ENCODE measurements at places on chromosomes 2 and 18.
A peak's percentile ranks its signal among the peaks of the same experiment; 100 is the strongest.

DNA sequence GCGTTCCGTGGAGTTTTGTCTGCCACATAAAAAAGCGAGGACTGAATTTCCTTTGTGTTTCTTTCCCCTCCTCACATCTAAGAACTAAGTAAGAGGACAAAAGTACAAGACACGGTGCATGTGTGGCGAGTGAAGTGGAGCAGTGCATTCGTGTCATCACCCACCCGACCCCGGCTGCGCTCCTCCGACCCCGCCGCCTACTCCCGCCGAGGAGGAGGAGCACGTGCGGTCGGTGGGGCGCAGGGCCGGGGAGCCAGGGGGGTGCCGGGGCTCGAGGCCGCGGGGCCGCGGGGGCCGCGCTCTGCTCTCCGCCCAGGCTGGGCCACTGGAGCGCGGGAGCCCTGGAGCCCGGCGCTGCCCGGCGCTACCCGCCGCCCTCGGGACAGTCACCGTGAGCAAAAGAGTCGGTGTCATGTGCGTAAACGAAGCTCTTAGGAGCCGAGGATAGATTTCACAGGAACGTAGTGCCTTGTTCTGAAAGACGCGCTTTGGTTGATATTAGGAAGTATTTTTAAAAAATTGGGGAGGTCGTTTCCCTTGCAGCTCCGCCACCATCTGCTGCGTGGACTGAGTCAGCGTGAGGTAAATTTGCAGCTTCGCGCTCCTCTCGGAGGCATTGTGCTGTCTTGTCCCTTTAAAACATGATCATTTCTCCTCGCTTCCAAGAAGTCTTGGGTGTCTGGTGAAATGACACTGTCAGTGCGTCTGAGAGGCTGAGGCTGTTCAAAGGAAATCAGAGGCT lies 11.0 kb downstream of the TBR1 start:
- no peak for DNase-seq

DNA sequence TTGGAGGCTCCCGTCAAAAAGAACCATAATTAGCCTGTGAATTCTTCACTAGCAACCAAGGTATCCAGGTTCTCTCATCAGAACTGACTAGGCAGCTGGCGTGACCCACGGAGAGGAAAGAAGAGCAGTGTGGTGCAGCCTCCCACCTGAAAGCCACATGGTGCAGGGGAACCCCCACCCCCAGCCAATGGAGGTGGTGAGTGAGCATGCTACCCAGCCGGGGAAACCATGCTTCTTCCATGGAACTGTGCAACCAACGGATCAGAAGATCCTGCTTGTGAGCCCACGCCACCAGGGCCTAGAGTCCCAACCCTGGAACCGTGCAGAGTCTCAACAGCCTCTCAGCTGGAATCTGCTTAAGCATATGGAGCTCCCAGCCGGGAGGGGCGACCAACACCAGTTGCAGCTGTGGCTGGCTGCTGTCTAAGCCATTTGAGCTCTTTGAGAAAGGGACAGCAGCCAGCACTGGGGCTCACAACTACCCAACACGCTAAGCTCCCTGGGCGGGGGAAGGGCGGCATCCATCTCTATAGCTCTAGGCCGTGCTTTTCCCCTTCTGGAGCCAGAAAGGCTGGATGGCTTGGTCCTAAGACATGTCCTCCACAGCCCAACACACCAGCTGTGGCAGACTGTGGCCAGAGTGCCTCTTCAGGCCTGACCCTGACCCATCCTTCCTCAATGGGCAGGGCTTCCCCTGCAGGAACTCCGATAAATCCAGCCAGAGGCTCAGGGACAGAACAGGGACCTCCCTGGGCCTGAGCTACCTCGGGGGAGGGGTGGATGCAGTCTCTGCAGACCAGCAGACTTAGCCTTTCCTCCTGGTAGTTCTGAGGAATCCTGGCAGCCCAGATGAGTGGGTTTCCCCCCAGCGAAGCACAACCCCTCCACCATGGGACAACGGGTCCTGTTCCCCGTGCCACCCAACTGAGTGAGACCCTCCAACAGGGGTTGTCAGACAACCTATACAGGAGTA lies 151.4 kb upstream of the NXPH2 start:
- no peak for DNase-seq

DNA sequence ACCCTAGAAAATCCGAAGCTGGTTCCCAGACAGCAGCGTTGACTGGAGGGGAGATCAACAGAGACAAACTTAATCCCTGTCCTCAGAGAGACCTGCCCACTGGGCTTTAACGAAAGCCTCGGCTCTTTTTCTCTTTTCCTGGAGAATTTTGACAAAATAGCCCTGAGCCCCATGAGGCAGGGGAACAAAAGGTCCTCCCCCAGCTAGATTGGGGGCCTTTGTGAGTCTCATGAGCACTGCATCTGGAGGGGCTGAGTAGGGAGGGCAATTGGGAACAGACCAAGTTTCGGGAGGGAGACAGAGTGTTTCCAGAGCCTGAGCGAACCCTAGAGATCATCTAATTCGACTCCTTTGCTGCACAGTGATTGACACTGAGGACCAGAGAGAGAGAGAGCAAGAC lies 123.9 kb upstream of the HAAO start:
- no peak for DNase-seq

GRCh38 chr2:220394433-220394832 lies 767.0 kb downstream of the SLC4A3 start:
- DNase-seq: no peak

- DNase-seq: no peak
These were observed 921 bp downstream of the RPE start for GRCh38 chr2:210003359-210003758.

DNA sequence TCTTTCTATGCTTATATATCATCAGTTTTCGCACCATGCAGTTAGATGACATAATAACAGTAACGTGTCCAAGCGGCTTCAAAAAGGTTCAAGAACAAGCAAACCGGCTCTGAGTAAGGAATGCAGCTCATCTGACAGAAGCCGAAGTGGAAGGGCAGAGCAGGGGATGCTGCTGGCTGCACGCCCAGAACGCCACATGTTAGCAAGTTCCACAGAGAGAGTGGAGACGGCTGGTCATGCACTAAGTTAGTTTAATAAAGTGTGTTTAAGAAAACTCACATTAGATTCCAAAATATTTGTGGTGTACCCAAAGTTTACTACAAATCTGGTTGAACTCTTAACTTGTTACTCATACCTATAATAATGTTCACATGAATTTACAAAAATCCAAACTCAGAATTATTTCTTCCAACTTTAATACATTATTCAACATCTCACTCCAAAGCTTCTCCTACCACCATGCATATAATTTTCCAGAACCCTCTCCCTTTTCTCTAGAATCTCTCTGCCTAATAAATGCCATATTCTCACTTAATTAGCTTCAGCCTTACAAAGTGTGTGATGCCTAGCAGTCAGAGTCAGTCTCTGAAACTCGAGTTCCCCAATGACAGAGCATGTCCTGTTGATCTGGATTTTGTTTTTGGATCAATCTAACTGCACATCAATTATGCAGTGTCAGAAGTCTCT lies 170.0 kb downstream of the DNAH7 start:
- no peak for DNase-seq

- no peak for DNase-seq
These were observed 177.8 kb downstream of the GALNT13 start for GRCh38 chr2:154049561-154049960.

DNA sequence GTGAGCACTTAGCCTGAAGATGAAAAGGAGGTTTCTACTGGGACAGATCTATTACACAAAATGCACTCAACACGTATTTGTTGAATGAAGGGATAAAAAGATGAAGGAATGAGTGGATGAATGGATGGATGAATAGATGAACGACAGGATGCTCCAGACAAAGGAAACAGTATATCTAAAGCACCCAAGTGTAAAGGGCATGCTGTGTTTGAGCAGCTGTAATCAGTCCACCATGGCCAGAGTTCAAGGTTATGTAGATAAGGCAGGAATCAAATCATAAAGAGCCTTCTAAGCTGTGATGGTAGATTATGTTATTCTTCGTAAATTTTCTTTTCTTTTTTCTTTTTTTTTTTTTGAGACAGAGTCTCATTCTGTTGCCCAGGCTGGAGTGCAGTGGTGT lies 213.8 kb upstream of the FBXO11 start:
- no peak for DNase-seq

DNA sequence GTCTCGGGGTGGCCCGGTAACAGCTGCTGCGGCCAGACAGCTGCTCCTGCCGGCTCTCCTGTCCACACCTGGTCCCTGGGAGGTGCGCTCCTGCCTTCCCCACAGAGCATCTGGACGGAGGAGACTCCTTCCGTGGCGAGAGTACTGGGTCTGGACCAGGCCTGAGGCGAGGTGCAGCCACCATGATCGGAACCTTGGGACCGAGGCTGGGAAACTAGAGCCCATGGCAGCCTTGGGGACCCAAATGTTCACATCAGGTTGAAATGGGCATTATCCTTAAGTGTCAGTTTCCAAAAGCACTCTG lies 628 bp downstream of the GIGYF2 start:
- no peak for DNase-seq

- no peak for DNase-seq
These were observed 218.0 kb upstream of the TRIB2 start for GRCh38 chr2:12498704-12499103.

DNA sequence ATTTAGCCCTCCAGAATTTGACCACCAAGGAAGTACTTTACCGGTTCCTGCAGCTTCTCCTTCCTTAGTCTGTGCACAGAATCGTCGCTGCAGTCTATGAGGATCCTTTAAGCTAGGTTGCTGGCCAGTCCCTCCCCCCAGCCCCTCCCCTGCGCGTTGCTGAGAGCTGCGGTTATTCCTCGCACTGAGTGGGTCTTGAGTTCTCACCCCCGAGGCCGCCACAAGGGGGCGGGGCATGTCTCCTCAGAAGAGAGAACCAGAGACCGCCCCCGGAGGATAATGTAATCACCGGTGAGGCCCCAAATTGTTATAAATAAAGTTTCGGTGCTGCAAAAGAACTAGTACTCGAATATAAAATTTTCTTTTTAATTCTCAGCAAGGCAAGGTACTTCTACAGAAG lies 1184.9 kb upstream of the CDH2 start:
- DNase-seq: no peak

GRCh38 chr2:128736689-128737545 lies 418.2 kb upstream of the HS6ST1 start:
- DNase-seq: peak; percentile 48

- no peak for DNase-seq
These were observed 61.3 kb upstream of the FHL2 start for GRCh38 chr2:105460048-105460732.

GRCh38 chr18:24491927-24492834 lies 31.7 kb downstream of the HRH4 start:
- no peak for DNase-seq

- no peak for DNase-seq
These were observed 62.7 kb upstream of the REV1 start for GRCh38 chr2:99552529-99552928.

GRCh38 chr2:205232086-205232485 lies 450.2 kb upstream of the NRP2 start:
- no peak for DNase-seq

GRCh38 chr2:48725696-48726494 lies 29.6 kb downstream of the LHCGR start:
- DNase-seq: no peak

DNA sequence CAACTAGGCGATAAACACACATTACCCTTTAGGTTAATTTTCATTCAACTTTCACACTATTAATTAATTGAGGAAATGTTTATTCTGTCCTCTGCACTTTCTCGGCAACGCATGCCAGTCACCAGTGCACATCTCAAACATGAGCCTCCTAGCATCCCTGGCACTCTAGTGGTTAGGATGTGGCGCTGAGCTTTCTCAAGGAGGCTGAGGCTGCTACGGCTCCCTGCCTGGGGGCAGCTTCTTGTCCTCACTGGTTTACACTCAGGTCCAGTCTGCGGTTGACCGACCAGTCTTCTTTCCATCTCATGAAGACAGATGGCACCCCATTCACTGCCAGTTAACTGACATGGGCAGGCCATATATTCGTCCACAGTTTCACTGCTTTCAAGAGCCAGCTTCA lies 463.4 kb downstream of the EIPR1 start:
- no peak for DNase-seq

DNA sequence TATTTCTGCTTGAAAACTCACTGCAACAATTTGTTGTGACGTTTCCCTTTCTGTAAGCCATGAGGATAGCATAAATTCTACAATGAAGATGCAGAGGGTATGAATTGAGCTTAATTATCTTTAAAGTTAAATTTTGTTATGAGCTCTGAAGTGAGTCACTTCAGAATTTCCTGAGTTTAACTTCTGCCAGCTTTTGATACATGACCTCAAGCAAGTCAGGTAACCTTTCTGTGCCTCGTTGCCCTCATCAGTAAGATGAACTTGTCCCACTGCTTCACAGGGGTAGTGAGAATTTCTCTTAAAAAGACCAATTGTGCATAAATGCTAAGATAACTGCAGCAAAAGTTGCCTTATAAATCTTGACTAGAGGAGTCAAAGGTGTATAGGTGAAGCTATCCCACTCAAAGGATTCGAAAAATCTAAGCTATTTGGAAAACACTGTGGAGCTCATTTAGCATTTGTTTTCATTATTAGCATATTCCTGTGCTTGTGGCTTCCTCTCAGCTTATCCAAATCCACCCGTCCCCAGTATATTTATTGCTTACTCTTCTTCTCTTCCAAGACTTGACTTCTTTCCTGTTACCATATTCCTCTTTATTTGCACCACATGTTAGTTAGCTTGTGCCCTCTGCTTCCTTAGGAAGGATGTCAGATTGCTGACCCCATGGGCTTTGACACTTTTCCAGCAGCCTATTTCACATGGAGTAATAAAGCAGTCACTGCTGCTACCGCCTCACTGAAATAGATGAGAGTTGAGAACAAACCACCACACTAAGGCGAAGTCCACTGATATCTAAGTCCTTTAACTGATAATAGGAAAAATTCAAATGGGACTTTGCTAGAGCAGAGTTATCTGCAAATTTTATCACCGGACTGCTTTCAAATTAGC lies 428.6 kb downstream of the ERBB4 start:
- no peak for DNase-seq

DNA sequence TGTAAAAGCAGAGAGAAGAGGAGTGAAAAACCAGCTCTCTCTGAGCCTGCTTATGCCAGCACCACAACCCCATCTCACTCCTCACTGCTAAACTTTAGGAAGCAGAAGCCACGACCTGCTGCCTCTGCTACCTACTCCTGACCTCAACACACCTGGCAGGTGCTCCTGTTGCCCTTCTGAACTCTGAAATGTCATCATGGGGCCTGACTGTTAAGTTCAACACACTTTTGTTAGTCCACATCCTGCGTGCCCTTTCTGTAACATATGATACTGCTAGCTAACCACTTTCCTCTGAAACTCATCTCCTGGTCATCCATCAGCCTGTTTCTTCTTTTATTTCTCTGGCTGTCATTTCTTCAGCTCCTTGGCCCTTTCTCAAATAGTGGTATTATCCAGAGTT lies 118.1 kb downstream of the EPB41L3 start:
- DNase-seq: no peak

GRCh38 chr2:120410487-120410886 lies 64.6 kb downstream of the INHBB start:
- DNase-seq: no peak

- DNase-seq: no peak
These were observed 19.9 kb downstream of the HS1BP3 start for GRCh38 chr2:20630967-20631366.

- no peak for DNase-seq
These were observed 207.9 kb upstream of the HDAC4 start for GRCh38 chr2:239608723-239609122.

DNA sequence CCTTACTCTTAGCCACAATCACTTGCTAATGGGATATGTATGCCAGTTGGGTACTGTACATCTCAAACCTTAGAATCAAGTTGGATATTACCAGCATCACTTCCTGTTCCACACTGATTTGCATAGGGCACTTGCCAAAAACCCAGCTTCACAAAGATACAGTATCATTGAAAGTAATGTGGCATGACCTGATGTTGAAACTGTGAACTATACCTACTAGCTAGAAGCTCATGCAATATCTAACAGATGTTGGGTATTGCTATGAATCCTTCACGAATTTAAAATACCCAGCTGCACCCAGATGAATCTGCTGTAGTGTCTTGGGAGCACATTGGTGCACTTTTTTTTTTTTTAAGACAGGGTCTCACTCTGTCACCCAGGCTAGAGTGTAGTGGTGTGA lies 6.5 kb upstream of the STAMBP start:
- DNase-seq: no peak

Data from hematopoietic multipotent progenitor cell treated with erythropoietin and hydrocortisone succinate and interleukin-3 and kit ligand, for 17 days (in vitro differentiated cells).